NCI-H1417 (cell line): ENCODE measurements at places on chromosomes 4 and X.

- no peak for DNase-seq
These were observed 87.3 kb upstream of the ESX1 start for GRCh38 chrX:104342065-104342464.

- no peak for DNase-seq
These were observed 30.6 kb downstream of the PCDH19 start for GRCh38 chrX:100379388-100379986.

DNA sequence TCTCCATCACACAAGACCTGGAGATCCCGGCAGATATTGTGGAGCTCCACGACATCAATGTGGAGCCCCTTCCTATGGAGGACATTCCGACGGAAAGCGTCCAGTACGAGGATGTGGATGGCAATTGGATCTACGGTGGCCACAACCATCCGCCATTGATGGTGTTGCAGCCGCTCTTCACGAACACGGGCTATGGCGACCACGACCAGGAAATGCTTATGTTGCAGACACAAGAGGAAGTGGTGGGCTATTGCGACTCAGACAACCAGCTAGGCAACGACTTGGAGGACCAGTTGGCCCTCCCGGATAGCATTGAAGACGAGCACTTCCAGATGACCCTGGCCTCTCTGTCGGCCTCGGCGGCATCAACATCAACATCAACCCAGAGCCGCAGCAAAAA is 717 bp downstream of the YY2 start:
- no peak for DNase-seq

DNA sequence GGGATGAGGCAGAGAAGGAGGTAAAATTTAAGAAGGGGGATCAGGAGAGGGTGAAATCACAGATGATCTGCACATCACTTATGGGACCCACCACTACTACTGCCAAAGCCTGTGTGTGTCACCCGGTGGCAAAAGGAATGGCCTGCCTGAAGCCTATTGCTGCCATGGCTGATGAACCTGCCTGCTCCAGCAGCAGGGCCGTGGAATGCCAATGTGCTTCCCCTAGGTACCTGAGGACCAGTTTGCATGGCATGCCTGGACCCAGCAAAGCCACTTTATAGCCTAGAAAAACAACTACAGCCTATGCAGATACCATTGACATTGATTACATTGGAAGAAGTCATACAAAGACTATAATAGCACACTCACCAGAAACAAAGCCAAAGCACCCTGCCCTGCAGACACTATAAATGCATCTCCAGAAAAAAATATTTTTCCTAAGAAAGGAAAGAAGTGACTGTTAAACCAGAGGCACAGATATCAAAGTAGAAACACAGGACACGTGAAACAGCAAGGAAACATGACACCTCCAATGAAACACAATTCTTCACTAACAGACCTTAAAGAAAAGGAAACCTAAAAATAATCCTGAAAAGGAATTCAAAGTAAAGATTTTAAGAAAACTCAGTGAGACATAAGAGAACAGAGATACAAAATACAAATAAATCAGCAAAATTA is 680.7 kb upstream of the GRID2 start:
- no peak for DNase-seq

- no peak for DNase-seq
These were observed 34.6 kb downstream of the PPP2R2C start for GRCh38 chr4:6437826-6438238.

DNA sequence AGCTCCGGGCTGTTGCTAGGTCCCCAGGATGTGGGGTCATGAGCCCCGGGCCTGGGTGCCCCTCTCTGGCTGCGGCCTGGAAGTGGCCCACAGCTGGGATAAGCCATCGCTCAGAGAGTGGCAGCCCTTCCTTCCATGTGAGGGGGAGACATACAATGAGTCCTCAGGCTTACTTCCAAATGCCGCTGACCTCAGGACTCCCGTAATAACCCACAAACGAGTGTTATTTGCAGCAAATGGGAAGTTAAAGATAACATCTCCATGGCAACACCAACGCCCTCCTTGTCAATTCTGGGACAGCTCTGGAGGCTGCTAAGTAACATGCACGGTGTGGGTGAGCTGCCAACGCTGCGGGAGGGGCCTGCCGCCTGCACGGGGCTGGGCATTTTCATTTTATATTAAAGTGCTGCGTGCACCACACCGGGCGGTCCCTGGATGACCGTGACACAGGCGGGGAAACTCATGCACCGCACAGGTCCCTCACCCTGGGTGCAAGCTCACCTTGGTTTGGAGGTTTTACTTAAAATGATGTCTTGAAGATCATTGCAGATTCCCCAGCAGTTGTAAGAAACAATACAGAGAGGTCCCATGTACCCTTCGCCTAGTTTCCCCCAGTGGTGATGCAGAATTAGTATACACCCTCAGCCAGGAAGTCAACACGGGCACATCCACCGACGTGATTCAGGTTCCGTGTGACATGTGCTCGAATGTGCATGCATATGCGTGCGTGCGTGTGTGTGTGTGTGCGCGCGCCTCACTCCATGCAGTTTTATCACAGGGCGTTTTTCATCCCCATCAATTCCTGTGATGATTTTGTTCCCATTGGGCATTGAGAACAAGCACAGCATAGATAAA is 79.4 kb downstream of the ABLIM2 start:
- DNase-seq: no peak

DNA sequence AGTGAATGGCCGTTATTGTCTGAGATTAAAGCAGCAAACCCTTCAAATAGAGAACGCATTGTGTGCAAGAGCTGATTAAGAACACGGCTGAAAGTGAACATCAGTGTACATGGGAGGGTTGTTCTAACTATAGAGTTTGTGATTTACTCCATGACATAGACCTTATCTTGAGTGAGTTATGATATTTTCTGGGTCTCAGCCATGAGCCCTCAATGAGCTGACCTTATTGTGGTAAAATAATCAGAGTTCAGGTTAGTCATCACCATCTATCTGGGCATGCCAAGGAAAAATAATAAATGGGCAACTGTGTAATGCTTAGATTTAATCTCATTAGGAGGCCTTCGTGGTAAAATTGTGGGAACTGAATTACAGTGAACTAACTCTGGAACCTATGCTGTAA is 33.2 kb upstream of the CLDN24 start:
- no peak for DNase-seq

- no peak for DNase-seq
These were observed 591 bp upstream of the ACSL4 start for GRCh38 chrX:109733613-109734083.

- no peak for DNase-seq
These were observed 101.8 kb upstream of the HPF1 start for GRCh38 chr4:169859366-169860216.

GRCh38 chr4:99816545-99817308 is at the start of gene DAPP1:
TSS of gene DAPP1 (plus strand) at chr4:99816827. CDS start at chr4:99816914, 87 bp downstream.
- DNase-seq: no peak

- no peak for DNase-seq
These were observed 120.6 kb downstream of the JADE1 start for GRCh38 chr4:128930051-128930450.

DNA sequence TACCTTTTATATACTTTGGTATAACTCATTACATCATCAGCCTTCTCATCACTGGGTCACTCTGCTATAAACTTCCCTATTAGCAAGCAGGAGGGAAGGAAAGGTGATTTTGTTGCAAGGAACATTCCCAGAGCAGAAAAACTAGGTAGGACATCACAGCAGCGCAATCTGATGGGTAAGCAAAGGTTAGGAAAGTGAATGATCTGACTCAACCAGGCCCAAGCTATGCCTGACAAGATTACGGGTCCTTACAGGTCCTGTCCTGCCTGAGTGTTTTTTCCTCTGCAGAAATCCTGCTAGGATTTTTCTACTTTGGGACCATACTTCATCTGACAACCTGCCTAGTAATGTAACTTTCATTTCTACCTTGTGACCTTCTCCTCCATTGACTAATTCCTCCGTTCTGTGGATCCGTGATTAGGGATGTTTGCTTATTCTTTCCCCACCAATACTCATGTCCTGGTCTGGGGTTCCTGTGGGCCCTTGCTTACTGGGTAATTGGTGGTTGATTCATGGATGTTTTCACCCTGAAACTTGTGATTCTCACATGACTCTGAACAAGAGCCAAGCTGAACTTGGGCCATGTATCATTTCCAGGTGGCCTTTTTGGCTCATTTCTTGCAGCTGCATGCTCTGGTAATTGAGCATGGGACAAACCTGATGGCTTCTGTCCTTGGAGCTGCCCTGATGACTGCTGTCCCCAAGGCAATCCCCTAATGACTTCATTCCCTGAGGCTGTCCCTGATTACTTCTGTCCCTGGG is 111.9 kb upstream of the KIT start:
- DNase-seq: no peak

DNA sequence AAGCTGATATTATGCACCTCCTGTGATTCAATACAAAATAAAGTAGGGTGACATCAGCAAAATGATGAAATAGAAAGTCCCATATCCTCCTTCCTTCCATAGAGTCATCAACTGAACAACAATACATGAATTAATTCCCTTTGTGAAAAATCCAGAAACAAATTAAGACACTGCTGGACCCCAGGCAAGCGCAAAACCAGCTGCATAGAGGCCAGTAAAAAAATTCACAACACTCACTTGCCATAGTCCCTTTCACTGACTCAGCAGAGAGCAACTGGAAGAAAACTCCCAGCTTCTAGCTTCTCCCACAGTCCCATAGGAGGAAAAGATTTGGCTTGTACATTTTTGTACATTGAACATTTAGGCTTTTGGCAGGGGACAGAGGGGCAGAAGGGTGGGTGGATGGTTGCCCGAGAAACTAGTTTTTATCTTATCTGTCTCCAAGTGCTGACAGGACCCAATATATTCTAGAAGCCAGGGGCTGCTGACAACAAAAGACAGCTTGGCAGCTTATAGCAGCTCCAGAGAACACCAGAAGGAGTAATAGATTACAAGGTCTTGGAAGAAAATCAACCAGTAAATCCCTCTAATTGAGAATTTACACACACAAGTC is 124.6 kb downstream of the NDST3 start:
- no peak for DNase-seq

DNA sequence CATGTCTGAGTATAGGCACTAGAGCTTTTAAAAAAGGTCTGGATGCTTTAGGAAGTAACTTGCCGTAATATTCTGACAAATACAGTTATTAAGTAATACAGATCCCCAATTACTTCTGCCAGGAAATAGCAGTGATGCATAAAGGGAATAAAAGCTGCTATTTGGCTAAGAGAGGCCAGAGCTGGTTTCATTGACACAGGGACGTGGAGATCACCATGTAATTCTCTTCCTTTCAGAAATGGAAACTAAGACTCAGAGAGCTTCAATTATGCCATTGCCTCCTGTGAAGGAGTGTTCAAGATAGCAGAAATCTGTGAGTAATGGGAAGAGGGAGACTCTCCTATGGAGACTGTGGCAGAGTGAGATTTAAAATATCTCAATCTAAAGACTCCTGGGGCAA is 238.1 kb downstream of the SLITRK2 start:
- no peak for DNase-seq

GRCh38 chrX:56783450-56783831 is 54.4 kb downstream of the NBDY start:
- peak; percentile 21 for DNase-seq

- DNase-seq: no peak
These were observed 25.8 kb downstream of the GAB1 start for GRCh38 chr4:143362349-143363046.

- peak; percentile 7 for DNase-seq
These were observed 23.8 kb downstream of the VCX2 start for GRCh38 chrX:8147226-8147625.

DNA sequence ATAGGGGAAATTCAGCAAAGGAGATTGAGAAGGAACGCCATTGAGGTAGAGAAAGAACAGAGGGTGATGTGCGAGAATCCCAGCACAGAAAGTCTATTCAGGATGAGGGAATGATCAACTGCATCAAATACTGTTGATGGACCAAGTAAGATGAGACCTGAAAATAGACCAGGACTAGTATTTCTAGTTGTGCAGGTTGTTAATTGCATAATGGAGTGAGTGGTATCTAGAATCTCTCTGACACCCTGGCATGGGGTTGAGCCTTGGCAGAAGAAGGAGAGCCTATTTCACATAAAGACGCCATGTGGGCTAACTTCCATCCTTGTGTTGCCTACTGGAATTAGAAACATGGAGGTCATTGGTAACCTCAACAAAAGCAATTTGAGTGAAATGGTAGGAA is 135.6 kb downstream of the TMEM164 start:
- no peak for DNase-seq

DNA sequence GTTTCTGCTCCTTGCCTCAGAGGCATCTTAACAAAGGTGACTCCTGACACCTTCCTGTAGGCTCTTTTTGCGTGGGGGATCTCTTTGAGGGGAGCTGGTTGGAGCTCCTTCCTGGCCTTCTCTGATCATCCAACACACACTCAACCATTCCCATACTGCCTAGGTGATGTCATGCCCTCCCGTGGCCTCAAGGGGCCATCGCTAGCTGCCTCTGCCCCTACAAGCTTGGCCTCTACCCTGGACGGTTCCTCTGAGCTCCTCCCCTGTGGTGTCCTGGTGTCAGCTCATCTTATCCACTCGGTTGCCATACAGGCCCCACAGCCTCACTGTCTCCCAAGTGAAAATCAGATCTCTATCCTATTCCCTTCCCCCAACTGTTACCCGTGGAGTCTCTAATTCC is 13.7 kb upstream of the ZNF185 start:
- no peak for DNase-seq

DNA sequence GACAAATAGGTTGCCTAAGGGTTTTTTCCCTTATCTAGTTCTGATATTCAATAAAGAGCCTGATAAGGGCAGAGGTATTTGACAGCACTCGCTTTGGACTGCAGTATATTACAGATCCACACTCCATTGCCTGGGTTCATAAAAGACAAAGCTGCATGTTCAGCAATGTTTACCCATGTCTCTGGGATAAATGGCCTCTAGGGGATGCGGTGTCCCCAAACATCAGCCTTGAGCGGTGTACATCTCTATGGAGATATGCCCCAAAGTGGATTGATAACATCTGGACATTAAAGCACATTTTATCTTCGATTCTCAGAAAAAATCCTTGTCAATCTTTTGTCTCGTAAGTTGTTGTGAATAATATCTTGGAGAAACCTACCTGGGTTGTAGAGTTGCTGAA is 660.8 kb upstream of the AADAT start:
- DNase-seq: no peak

GRCh38 chrX:8803326-8803725 is 2.1 kb upstream of the FAM9A start:
- DNase-seq: no peak

DNA sequence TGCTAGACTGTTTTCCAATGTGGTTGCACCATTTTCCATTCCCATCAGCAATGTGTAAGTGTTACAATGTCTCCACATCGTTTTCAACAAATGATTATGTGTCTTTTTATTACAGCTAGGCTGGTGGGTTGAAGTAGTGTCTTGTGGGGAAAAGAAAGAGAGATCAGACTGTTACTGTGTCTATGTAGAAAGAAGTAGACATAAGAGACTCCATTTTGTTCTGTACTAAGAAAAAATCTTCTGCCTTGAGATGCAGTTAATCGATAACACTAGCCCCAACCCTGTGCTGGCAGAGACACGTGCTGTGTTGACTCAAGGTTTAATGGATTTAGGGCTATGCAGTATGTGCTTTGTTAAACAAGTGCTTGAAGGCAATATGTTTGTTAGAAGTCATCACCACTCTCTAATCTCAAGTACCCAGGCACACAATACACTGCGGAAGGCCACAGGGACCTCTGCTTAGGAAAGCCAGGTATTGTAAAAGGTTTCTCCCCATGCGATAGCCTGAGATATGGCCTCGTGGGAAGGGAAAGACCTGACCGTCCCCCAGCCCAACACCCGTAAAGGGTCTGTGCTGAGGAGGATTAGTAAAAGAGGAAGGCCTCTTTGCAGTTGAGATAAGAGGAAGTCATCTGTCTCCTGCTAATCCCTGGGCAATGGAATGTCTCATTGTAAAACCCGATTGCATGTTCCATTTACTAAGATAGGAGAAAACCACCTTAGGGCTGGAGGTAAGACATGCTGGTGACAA is 23.0 kb upstream of the UGT2B15 start:
- DNase-seq: no peak
